NCI-H1694 (cell line): ENCODE measurements at places on chromosomes 16 and 17.
A peak's percentile ranks its signal among the peaks of the same experiment; 100 is the strongest.

DNA sequence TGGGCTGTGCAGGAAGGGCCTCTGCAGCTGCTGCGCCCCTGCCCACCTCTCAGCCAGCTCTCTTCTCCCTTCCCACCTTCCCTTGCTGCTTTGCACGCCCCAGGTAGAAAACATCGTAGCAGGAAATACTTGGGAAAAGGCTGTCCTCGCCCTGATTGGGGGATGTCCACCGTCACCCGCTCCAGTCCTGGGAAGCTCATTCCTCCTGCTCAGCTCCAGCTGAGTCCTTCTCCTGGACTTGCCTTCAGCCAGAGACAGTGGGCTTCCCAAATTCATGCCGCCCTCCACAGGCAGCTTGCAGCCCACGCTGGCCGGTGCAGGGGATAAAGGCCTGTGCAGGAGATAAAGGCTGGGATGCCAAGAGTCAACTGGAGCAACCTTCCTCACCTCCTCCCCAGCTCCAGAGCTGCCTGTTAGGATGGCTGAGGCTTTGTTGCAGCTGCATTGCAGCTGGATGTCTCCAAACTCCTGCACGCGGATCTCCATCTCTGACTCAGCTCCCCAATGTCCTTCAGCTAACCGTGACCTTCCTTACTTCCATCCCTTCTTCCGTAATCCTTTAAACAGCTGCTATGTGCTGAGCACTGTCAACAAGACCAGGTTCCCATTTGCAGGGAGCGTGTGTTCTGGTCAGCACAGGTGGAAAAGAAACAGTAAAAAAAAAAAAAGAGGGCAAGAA, 402.0 kb upstream of the TNRC6C start:
- DNase-seq = no peak

DNA sequence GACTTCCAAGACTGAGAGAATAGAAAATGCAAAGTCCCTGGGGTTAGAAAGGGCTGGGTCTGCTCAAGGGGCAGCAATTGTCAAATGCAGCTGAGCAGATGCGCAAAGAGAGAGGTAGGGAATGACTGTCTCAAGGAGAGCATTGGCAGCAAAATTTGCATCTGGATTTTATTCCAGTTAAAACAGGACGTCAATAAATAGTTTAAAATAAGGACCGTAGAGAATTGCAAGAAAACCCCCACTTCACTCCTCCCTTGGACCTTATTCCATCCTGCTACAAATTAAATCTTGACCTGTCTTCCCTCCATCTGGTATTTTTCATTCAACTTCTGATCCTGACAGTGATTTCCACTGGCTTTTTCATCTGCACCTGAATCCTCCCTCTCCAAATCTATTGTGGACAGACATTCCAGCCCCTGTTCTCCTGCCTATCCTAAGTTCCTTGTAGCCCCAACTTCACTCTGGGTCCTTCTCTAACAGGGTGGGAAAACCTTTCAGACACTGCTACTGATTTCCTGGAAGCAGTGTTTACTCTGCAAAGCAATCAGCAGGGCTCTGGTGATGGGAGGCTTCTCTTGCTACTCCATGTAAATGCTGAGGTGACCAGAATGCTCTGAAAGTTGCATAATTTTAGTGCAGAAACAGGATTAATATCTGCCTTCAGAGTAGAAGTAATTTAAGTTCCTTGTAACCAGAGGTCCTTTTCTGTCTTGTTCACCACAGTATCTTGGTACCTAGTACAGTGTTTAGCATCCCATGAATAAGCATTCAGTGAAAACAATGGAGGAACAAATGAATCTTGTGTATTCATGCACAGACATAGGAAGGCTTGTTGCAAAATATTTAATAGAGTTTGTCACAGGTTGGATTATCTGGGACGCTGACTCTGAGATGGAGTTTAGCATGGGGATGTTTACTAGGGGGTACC, 79.2 kb downstream of the CDH11 start:
- no peak for DNase-seq

GRCh38 chr17:18331879-18332278, 16.8 kb downstream of the SMCR8 start:
- DNase-seq = no peak

- DNase-seq = no peak
These were observed 2.4 kb downstream of the JPH3 start for GRCh38 chr16:87604634-87605111.

- DNase-seq = no peak
These were observed 372.8 kb upstream of the MAF start for GRCh38 chr16:79973320-79973719.

GRCh38 chr17:48625495-48626244, 488 bp downstream of the HOXB9 start:
- DNase-seq = no peak

GRCh38 chr17:74478420-74479100, 12.1 kb downstream of the CD300A start:
- no peak for DNase-seq

DNA sequence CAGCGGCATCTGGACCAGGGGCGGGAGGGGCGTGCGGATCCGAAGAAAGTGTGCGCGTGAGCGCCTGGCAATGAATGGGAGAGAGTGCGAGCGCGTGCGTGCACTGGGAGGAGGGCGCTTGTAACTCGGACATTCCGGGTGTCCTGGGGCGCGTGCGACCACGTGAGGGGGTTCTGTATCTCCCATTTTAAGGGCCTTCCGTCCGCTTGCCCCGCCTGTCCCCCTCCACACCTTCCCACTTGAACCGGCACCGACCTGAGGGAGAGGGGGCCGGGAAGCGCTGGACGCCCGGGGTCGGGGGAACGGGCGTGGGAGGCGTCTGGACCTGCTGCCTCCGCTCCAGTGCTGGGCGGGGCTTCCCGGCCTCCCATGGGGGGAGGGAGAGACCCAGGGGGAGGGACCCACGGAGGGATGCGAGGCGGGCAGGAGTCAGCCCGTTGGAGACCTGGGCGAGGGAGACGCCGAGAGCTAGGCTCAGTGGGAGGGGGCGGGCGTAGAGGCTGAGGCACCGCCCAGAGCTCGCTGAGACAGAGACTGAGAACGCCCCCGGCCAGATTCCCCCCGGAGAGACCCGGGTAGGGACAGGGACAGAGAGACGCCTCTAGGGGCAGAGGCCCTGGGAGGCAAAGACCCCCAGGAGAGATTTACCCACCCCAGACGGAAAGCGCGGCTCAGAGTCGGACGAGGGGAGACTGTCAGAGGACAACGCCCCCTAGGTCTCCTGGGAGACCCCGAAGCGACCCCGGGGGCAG, at the start of gene KREMEN2:
Gene KREMEN2, plus strand, starts transcription at position 553 of the 752 bp plus-strand sequence. CDS start 246 bp downstream, outside the sequence.
- DNase-seq = peak; percentile 66

DNA sequence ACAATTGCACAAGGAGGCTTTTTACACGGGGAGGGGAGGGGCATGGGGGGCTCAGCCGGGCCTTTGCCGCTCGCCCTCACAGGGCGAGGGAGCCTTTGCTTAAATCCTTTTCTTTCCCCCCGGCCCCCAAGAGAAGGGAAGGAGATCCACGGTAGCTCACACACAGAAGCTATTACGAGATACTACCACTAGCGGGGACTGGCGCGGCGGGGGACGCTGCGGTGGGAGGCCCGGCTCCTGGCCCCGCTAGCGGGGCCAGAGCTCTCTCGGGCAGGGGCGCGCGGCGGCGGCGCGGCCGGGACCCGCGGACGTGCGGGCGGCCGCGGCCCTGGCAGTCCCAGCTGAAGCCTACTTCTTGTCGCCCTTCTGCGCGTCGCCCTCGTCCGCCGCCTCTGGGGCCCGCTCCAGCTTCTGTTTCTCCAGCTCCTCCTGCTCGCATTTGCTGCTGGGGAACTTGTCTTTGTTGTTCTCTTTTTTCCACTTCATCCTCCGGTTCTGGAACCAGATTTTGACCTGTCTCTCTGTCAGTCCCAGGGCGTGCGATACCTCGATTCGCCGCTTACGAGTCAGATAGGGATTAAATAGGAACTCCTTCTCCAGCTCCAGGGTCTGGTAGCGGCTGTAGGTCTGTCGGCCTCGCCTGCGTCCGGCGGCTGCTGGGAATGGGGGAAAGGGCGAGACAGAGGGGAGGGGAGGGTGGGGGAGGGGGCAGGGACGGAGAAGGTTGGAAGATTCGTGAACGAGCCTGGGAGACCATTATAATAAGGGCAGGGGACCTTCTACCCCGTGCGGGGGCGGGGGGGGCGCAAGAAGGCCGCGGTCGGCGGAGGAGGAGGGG, 2.0 kb downstream of the HOXB8 start:
- peak; percentile 30 for DNase-seq

DNA sequence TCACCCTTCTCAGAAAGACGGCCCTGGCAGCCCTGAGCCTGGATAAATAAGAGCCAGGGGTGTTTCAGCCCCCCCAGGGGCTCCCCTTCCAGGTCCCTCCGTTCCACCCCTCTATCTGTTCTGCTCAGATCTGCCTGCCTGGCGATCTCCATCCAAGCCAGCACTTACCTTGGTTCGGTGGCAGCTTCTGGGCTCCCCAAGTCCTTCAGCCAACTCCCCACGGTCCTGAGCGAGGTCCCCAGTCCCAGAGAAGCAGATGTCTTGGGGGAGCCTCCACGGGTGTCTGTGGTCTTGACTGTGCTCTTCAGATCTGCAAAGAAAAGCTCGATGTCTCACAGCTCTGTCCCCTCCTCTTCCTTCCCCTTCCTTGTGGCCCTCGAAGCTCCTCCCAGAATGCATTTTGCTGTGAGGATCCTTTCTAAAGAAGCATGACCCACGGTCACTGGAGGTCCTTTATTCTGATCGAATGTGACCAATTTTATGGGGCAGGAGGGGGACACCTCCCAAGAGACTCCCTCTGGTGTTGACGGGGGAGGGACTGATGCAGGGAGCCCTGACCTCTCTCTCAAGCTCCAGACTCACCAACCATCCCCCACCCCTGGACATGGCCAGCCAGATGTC, at the start of gene PIK3R6:
Gene PIK3R6, minus strand, starts transcription at position 314 of the 621 bp plus-strand sequence. CDS start 17,880 bp downstream, outside the sequence.
- no peak for DNase-seq

DNA sequence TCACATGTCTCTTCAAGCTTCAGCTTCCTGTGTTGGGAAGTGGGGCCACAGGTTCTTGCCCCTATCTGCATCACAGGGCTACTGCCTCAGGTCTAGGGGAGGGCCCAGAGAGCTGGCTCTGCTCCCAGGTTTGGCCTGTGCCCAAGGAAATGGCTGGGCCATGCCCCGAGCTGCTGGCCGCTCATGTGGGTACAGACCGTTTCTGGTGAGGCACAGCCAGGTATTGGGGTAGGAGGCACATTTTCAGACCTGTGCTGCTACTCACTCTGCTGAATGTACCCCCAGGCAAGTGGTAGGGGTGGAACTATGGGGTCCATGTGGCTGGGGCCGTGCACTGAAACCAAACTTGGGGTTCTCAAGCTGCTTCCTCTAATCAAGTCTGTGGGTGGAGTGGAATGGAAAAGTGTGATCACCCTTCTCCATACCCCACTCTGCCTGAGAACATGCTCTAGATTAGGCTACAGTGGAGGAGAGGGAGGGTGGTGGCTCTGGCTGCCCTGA, 4.6 kb downstream of the GAS2L2 start:
- DNase-seq = no peak

- DNase-seq = no peak
These were observed 174.3 kb upstream of the TNRC6C start for GRCh38 chr17:77783991-77784820.

GRCh38 chr17:835263-835662, 53.1 kb downstream of the MRM3 start:
- no peak for DNase-seq

DNA sequence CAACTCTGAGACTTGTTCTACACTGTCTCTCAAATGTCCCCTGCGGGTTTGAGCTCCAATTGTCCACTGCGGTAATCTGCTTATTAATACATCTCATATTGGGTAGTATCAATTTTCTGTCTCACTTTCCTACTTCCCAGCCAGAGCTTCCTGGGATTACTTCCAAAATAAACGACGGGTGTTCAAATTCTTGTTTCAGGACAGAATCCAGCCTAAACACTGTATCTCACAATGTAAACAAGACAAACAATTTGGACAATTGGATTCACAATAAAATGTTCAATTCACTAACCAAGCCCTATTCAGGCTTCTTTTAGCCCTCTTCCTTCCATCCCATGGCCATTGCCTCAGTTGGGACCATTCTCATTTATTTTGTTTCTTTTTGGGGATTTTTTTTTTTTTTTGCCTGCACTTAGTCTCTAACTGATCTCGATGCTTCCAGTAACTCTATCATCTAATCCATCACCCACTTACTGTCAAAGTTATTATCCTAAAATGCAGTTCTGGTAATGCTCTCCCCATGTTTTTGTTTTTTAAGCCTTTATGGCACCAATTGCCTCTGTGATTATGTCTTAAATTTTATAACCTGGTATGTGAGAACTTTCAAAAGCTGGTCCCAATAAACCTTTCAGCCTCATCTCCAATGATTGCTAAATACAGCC, 2.0 kb upstream of the VAT1L start:
- DNase-seq = no peak

GRCh38 chr17:65005858-65006257, 50.7 kb downstream of the GNA13 start:
- no peak for DNase-seq

DNA sequence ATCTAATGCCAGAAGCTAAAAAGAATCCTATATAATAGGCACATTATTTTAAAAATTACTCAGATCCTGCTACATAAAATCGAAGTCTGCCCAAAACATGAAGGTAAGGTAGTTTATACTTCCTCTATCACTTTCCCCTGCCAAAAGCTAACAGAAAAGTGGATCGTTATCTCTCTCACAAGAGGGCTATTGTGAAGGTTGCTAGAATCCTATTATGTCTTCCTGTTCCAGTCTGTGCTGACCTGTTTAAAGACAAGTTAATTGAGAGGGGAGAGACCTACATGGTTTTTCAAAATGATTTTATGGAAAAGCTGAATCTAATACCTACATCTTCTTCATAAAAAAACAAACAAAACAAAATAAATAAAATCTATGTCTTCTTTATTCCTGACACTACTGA, 1410.9 kb upstream of the CDH8 start:
- no peak for DNase-seq

GRCh38 chr17:79543531-79543930, 67.3 kb downstream of the RBFOX3 start:
- DNase-seq = no peak

- DNase-seq = no peak
These were observed 957 bp downstream of the VPS25 start for GRCh38 chr17:42774066-42774745.

DNA sequence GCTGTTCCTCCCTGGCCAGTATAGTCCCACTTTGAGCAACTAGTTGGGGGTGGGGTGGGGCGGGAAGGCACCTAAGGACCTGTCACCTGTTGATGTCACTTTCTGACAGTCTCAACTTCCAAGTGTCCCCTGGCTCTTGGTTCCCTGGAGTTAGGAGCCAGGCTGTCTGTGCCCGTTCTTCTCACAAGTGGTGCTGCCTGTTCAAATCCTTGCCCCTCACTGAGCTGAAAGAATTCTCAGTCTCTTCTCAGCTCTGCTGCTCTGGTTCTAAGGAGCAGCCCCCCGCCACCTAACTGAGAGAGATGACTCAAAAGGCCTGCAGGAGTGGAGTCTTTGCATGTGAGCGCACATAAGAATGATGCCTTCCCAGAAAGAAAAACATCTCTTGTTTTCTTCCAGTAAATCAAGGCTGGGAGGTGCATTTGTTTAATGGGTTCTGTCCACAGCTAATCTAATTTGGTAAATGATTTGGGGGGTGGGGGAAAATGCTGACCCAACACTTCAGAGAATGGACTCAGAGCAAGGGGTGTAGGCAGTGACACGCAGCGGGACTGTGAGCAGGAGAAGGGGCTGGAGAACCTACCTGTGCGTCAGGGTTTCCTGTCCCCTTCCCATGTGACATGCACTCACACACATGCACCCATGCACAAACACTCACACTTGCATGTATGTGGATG, 78.2 kb upstream of the NLRP1 start:
- DNase-seq = no peak

GRCh38 chr16:53631236-53632025, 72.2 kb downstream of the RPGRIP1L start:
- DNase-seq = no peak
